ENCODE measurements at places on chromosomes 5 and 9.
A peak's percentile ranks its signal among the peaks of the same experiment; 100 is the strongest.

DNA sequence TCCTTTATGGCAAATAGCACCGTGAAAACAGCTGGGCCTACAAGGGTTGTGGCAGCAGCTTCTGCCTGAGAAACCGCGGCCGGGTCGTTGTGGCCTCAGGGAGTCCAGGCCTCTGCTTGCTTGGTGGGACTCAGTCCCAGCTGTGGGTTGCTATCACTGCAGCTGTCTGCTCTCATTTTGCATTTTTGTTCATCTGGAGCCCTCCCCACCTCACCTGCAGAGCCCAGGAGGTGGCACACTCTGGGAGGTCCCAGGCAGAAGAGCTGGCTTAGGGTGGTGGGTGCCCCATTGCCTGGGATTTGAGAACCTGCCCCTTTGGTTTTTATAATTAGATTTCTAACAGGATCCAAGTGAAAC lies 138.4 kb downstream of the GADD45G start:
- DNase-seq, result no peak

GRCh38 chr5:117411701-117412100 lies 837.1 kb upstream of the SEMA6A start:
- no peak for DNase-seq

DNA sequence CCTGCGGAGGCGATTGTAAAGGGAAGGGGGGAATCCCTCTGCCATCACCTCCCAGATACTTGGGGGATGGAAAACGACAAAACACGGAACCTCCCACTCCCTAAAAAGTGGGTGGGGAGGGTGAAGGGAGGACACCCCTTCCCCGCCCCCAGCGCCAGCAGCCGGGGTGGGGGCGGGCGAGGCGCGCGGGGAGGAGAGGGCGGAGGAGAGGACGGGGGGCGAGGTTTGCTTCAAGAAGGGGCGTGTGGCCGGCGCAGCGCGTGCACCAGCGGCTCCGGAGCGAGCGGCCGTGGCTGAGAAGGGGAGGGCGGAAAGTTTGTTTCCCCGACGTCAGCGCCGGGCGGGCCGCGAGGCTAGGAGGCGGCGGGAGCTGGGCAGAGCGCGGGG lies at the start of gene PRRX2:
PRRX2 (plus strand) TSS at position 259 of the 387 bp plus-strand sequence. CDS start 221 bp downstream, outside the sequence.
- DNase-seq, result no peak

GRCh38 chr9:136667214-136667939 lies 4.7 kb downstream of the EGFL7 start:
- no peak for DNase-seq

DNA sequence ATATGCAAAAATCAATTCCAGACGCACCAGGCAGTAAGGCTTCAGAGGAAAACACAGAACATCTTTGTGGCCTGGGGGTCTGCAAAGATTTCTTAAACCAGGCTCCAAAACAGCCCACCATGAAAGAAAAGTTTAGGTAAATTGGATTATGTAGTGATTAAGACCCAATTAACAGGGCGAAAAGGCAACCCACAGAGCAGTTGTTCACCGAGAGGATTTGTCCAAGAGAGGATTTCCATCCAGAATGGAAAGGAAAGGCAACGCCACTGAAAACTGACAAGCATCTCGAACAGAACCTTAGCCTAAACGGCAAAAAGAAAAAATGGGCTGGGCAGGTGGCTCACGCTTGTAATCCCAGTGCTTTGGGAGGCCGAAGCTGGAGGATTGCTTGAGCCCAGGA lies 37.4 kb downstream of the GLT6D1 start:
- no peak for DNase-seq

- no peak for DNase-seq
Observed at GRCh38 chr5:43363445-43364152, 48.6 kb downstream of the CCL28 start.

GRCh38 chr5:149358294-149358651 lies 427 bp downstream of the PCYOX1L start:
- DNase-seq, result peak; percentile 15

DNA sequence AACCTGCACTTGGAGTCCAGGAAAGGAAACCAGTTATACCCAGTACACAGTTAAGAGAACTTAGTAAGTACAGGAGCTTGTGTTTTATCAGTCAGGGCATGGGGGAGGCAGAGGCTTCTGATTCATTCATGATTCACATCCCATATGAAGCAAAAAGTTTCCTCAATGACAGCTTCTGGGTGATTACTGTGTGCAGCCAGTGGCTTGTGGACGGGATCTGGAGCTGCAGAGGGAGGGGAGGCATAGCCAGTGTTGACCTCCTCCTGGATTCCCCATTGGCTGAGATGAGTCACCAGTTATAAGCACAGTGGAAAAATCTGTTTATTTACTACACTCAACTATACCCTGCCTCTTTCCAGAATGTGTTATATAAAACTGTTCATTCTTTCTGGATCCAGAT lies 17.7 kb downstream of the IL31RA start:
- peak; percentile 96 for DNase-seq

DNA sequence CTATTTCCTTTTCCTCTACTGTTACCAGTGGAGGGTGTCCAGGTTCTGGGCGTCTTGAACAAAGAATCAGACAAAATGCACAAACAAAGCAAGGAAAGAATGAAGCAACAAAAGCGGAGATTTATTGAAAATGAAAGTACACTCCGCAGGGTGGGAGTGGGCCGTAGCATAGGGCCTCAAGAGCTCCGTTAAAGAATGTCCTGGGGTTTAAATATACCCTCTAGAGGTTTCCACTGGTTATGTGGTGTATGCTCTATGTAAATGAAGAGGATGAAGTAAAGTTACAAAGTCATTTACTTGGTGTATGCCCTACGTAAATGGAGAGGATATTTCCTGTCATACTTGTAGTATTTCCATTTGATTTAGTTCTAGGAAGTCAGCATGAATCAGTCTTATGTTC lies 113.5 kb upstream of the MRPS30 start:
- DNase-seq, result no peak

DNA sequence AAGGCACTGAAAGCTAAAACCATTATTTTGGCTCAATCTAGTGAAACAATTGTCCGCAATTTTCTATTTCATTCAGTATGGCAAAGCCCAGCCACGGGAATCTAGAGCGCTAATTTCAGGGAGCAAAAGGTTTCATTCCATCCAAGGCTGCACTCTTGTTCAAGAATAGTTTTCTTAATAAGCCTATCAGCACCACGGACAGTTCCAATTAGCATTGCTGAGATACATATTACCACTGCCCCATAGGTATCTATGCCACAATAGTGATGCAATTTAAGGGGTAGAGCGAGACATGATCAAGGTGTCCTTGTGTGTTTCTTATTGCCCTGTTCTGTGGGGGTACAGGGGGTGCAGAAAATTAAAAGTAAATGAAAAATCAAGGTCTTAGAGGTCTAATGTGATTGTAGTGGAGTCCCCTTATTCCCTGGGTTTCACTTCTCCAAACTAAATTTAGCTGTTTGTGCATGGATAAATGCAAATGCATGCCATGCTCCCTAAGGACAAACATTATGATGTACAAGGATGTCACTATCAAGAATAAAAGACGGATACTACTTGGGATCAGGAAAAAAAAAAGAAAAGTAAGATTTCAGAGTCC lies 45.5 kb downstream of the SPOCK1 start:
- peak; percentile 59 for DNase-seq

GRCh38 chr9:37350486-37351190 lies 71.9 kb upstream of the GRHPR start:
- DNase-seq, result peak; percentile 71

GRCh38 chr5:154542581-154542980 lies 64.6 kb upstream of the HAND1 start:
- DNase-seq, result no peak

Data from choroid plexus epithelial cell (primary cell).